RPMI7951 (cell line): ENCODE measurements at places on chromosomes 1 and 21.

DNA sequence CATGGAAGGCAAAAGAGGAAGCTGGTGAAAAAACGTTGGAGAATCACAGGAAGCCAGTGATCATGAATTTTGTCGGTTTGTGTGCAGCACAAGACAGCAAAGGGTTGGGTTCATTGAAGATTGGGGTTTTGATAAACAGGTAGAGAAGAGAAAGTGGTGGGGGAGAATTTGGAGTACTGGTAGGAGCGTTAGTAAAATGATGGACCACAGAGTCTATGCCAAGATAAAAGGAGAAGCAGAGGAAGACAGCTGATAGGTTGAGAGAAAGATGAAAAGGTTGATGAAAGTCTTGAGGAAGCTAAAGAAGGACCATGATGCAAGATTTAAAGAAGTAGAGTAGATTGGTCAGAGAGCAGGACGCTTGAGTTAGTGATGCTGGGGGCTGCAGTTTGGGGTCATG, 156.8 kb upstream of the POU3F1 start:
- DNase-seq = no peak

- DNase-seq = no peak
These were observed 398.3 kb upstream of the DUSP10 start for GRCh38 chr1:222140206-222140605.

DNA sequence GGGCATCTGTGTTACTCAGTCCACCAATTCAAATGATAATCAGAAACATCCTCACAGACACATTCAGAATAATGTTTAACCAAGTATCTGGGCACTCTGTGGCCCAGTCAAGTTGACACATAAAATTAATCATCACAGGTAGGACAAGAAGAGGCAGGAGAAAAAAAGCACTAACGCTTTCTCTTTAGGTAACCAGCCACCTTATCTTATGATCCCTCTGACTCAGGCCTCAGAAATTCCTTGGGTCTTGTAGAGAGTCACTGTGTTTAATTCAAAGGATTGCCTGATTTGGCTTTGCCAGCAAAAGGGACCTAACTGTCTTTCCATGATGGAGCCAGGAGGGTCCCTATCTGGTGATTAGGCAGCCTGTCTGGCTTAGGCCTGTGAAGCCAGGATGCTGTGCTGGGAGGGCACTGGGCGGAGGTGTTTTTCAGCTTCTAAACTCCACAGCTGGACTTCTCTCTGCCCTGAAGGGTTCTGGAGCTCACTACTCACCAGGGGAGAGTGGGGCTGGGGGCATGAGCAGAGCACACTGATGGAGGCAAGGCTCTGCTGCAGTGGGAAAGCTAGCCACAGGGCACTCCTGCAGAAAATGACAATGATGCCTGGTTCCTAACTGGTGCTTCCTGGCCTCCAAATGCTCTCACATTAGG, 36.4 kb upstream of the STUM start:
- no peak for DNase-seq

- peak; percentile 30 for DNase-seq
These were observed 677 bp downstream of the AGPAT3 start for GRCh38 chr21:43865540-43866259.

DNA sequence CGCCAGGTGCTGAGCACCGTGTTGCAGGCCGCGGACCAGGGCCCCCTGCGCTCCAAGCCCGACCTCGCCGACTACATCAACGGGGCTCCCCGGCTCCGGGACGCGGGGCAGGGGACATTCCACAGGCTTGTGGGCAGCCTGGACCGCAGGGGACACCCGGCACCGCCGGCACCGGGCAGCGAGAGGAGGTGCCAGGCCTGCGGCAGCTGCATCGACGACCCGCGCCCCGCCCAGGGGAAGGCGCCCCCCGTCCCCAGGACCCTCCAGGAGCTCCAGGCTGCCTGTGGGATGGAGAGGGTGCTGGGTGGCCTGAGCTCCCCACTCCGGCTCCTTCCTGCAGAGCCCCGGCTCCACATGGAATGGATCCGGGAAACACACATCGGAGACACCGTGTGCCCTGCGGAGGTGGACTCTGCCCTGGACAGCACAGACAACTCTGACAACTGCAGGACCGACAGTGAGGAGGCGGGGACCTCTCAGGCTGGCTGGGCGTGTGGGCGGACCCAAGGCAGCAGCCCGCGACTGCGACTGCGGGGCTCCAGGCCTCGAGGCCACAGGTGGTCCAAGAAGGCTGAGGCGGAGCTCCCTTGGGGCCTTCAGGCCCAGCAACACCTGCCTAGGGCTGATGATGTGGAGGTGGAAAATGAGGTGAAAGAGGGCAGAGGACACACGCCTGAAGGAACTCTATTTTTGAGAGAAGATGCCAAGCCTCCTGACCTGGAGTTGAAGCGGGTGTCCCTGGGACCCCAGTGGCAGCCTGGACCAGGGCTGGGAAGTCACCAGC, 22.8 kb downstream of the KIAA1614 start:
- DNase-seq = no peak

GRCh38 chr1:208167261-208167869, 76.8 kb downstream of the PLXNA2 start:
- DNase-seq = no peak

- no peak for DNase-seq
These were observed 43.0 kb upstream of the RAVER2 start for GRCh38 chr1:64701886-64702285.

- no peak for DNase-seq
These were observed 45.8 kb downstream of the PKNOX1 start for GRCh38 chr21:43020177-43020576.
